ENCODE measurements at places on chromosomes 7 and 10.

DNA sequence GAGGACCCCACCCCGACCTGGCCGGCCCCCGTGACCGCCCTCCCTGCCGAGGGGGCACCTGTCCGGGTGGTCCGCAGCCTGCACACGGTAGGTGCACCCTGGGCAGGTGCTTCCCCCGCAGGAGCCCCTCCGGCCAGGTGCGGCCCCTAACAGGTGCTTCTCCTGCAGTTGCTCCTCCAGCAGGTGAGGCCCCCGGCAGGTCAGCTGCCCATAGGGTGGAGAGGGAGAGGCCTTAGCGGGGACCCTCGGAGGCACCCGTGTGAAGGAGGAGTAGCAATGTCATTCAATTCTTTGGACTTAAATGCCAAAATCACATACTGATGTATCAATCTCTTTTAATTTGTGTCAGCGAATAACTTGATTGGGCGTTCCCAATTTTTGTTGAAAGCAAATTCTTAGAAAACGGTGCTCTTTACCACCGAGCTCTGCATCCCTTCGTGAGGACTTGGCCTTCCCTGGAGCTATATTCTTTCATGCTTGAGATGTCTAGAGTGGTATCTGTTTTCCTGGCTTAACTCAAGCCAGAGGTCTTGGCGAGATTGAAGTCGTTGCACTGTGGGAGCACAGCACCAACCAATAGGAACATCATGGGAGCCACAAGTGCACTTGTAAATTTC lies 738 bp upstream of the NCAPG2 start:
- DNase-seq, result no peak

GRCh38 chr7:156220078-156220605 lies 407.9 kb upstream of the SHH start:
- DNase-seq, result no peak

GRCh38 chr10:1782841-1783240 lies 45.5 kb upstream of the ADARB2 start:
- no peak for DNase-seq

DNA sequence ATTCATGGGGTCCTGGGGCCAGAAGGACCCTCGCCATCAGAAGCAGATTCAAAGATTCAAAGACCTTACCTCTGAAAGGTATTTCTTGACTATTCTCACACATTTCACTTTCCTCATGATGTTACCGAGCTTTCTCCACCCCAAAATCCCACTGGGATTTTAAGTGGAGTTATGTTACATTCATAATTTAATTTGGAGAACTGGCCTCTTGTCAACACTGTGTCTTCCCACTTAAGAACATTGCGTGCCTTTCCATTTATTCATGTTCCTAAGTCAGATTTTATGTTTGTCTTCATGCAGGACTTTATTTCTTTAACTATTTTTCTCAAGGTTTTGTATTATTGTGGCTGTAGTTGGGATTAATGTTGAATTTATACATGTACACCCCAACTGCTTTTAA lies 123.5 kb upstream of the BMPER start:
- DNase-seq, result no peak

- no peak for DNase-seq
Measured at GRCh38 chr10:7561985-7562384, 104.8 kb downstream of the ITIH5 start.

DNA sequence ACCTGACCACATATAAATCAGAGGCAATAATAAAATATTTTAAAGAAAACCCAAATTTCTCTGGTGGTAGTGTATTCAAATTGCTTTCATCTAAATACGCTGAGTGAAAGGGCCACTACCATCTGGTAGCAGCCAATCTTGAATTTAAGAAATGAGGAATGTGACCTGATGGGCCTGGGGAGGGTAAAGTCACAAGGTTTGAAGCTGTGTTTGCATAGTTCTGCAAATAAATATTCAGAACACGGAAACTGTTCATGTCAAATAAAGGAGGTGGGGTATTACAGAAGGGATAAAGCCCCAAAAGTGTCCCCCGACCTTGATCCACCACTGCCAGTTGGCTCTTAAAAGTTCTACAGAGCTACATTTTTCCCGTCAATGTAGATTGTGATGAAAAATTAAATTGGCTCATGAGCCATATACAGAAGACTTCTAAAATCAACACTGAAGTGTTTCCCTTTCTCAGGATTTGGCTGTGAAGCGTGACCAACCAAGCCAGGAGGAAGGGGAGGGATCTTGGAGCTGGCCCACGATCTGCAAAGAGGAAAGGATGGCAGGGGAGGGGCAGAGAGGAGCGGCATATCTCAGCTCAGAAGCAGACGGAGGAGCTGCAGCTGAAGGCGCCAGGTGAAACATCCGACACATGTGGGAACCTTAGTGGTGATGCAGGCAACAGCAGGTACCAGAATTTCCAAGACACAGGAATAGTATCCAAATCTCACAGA lies 39.6 kb downstream of the MPP7 start:
- no peak for DNase-seq

GRCh38 chr10:75395066-75395931 lies 6.3 kb downstream of the ZNF503 start:
- no peak for DNase-seq

GRCh38 chr7:44240376-44240775 lies 39.6 kb downstream of the YKT6 start:
- no peak for DNase-seq

GRCh38 chr7:44541876-44542610 lies 913 bp upstream of the NPC1L1 start:
- DNase-seq, result no peak

DNA sequence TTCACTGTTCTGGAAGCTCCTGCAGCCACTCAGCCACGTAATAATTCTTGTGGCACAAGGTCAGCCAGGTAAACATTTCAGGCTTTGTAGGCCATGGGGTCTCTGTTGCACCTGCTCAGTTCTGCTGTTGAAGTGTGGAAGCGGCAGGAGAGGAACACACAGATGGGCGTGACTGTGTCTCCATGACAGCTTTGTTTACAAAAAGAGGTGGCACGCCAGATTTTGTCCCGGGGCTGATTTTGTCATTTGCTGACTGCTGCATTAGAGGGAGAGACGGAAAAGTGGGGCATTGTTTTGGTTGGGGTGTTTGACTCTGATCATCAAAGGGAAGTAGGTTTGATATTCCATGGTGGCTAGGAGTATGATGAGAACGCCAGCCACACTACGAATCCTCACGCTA lies 103.1 kb downstream of the PRKAG2 start:
- peak; percentile 76 for DNase-seq

DNA sequence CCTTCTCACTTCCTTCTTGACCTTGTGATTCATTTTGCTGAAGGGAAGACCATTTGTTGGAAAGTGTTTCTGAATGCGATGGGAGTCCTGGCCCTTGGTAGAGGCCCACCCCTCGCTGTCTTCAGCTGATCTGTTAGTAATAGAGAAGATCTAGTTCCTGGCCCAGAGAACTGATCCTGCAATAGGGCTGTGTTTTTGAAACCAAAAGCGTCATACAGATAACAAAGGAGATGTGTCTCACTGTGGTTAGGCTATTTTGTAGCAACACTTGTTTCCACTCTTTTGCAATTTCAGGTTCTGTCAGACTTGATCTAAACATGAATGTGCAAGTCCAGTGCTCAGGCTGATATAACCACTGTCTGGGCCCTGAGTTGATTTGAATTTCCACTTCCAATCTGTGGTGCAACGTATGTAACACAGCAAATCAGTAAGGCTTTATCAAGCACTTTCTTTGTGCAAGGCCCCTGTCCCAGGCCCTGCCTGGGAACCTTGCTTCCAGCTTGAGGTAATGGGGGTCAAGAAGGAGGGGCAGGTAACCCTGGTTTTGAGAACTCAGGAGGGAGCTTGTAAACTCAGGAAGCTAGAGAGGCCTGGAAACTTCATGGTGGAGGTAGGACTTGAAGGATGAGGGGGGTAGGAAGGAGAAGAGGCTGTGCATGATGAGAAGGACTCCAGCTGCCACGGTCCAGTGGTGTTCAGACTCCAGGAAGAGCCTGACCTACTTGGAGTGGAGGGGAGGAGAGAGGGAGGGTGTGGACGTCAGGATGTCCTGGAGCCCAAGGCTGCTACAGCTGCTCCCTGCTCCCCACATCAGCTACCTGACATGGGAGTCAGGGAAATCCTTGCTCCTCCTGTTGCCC lies 42.2 kb upstream of the SRGN start:
- peak; percentile 7 for DNase-seq

GRCh38 chr10:9230625-9231024 lies 1176.1 kb downstream of the GATA3 start:
- no peak for DNase-seq

DNA sequence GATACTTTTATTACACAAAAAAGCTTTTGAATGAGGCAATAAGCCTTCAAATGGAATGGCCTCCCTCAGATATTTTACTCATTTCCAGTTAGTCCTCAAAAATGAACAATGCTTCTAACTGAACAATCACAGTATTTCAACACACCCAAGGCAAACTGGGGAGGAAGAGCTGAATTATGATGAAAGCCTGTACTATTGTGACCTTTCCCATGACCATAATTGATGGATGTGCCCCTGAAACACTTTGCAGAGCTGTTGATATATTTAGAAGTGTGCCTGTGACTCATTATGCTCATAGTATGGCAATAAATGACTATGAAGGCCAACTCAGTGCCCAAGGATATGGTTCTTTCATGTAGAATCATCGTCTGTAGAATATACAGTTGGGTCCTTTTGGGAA lies 248.1 kb downstream of the AHR start:
- no peak for DNase-seq

- no peak for DNase-seq
Measured at GRCh38 chr7:2817456-2817855, 26.7 kb downstream of the GNA12 start.

GRCh38 chr7:90599038-90599437 lies 2.9 kb downstream of the CDK14 start:
- no peak for DNase-seq

- DNase-seq, result no peak
Measured at GRCh38 chr7:1735262-1735661, 65.2 kb downstream of the ELFN1 start.

DNA sequence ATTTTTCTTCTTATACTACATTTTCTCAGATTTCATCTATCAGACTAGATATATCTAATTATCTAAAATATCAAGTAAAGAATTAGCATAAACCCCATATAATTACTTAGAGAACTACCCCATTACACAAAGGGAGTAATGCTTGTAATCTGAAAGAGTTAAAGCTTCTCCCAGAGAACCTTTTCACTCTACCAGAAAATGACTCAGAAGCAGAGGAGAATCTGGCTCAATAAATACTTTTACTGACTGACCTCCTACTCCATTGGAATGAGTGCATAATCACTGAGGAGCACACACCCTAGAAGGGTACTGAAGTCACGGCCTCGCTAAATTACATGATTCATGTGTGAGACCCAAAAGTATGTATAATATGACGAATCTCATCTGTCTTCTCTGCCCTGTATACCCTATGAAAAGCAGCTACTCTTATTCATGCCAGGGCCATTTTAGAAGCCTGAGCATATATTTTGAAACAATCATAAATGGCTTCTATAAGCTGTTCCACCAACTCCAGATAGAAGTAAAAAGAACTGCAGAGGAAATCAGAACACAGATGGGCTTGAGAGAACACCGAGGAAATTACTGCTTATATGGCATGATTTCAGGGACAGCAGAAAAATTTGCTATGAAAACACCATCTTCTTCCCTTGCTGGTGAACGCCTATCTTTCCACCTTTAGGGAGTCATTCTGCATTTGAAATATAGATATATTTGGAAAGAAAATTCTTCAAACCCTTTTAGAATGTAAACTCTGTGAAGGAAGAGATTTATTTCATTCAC lies 32.7 kb downstream of the DNMBP start:
- no peak for DNase-seq

DNA sequence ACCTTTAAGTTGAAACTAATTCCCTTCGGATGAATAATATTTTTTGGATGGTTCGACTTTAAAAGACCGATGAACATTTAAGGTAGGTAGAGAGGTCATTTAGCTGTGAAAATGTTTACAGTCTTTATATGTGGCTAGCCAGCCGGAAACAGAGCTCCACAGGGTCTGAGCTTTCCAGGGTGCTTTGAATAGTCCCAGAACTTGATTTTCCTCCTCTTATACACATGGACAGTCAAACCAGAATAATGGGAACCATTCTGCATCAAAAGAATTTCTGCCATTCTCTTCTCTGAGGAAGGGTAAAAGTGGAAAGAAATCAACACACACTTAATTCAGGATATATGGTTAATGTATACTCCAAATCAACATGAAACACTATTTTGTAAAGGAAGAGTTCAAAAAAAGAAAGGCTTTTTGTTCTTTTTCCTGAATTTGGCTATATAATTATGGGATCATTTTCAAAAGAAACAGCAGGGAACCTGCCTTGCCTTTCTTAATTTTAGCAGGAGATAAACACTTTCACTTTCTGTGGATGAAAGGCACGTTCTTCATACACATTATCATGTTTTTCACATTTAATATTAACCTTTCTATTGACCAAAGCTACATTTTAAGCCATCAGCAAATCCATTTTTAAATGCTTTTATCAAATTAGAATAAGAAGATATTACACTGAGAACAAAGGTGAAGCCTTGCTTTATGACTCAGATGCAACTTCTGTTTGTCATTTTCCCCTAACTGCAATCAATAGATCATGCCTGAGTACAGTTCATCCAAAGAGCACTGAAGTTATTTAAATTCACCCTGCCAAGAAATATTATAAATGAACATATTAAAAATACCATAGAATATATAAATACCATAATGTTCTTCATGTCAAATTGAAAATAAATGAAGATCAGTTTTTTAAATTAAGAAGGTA lies 307.3 kb downstream of the THSD7A start:
- DNase-seq, result peak; percentile 16

- no peak for DNase-seq
Measured at GRCh38 chr10:13877154-13877909, 290.6 kb downstream of the PRPF18 start.

GRCh38 chr7:81574723-81575326 lies 195.0 kb downstream of the HGF start:
- DNase-seq, result no peak

- DNase-seq, result no peak
Measured at GRCh38 chr10:17793823-17794644, 15.1 kb upstream of the MRC1 start.

DNA sequence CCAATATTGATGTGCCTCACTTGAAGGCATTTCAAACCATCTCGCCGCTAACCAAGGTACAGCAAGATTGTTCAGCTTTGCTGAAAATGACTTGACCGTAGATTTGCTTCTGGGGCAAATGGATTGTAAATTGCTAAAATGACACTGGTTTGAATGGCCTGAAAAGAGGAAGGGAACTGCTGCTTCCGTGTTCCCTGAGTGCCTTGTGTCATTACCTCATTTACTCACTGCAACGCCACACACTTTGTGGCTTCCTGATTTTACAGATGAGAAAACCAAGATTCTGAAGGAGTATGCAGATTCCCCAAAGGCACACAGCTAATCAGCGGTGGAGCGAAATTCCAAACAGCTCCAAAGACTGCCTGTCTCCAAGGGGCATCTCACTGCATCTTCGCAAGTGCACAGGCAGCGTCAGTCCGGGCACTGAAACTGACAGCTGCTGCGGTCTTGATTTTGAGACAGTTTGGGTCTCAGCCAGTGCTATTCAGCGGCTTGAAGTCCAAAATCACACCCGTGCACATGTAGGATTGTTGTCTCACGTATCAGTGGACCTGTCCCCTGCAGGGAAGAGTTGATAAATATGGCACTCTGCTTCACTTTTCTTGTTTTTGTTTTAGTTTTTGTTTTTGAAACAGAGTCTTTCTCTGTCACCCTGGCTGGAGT lies 290.9 kb downstream of the DPP6 start:
- no peak for DNase-seq

All from NCI-H1417 (cell line).